ENCODE measurements at places on chromosomes 6 and 20.

- DNase-seq: no peak
Measured at GRCh38 chr6:38116248-38116647, 296.7 kb downstream of the ZFAND3 start.

DNA sequence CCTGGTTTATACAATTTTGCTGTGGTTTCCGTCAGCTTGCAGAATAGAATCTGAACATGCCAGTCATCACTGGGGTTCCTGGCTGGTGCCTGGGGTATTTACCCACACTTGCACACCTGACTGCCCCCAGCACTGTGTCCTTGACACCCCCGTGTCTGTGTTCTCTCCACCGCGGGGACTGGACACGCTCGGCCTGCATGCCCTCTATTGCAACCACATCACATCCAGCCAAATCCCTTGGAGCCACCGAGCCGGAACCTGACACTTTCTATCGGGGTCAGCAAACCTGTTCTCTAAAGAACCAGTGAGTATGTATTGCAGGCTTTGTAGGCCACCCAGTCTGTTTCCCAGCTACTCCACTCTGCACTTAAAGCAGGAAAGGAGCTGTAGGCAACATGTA lies 527.5 kb downstream of the PRKN start:
- no peak for DNase-seq

GRCh38 chr6:161414180-161414579 lies 140.3 kb upstream of the AGPAT4 start:
- no peak for DNase-seq

- no peak for DNase-seq
Measured at GRCh38 chr20:47354714-47355488, 1.6 kb downstream of the ZMYND8 start.

- DNase-seq: peak; percentile 35
Measured at GRCh38 chr6:107275330-107275865, 160.1 kb upstream of the BEND3 start.

- DNase-seq: no peak
Measured at GRCh38 chr6:167314180-167314821, 10.6 kb upstream of the TTLL2 start.

GRCh38 chr6:37050045-37050853 lies 44.8 kb downstream of the FGD2 start:
- no peak for DNase-seq
